ENCODE measurements at places on chromosomes 4 and X.

GRCh38 chrX:48784726-48785125 lies 1.7 kb upstream of the GATA1 start:
- no peak for DNase-seq

DNA sequence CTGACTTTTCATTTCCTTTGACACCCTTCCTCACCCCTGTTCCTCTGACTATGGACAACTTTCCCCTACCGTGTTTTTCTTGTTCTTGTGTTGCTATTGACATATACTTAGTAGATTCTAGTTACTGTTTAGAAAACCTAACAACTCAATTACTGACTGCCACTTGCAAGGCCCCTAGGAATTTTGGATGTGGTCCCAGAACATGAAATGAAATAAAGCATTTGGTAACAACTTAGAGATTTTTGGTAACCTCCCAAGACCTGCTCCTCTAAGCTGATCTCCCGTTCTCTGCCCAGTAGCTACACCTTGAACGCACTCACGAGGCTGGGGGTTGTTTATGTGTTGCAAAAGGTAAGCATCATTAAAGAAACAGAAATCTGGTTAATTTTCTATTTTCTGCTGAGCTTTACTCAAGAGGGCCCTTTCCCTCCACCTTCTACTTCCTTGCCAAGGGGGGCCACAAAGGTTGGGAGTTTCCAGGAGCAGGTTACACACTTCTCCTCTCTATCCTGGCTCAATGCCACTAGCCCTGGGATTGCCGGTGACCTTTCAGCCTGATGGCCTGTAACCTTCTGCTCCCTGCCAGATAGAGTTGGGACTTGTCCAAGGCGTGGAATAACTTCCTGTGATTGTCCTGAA lies 20.5 kb downstream of the GAB3 start:
- DNase-seq, result no peak

GRCh38 chr4:40471923-40472322 lies 136.8 kb downstream of the CHRNA9 start:
- DNase-seq, result no peak

DNA sequence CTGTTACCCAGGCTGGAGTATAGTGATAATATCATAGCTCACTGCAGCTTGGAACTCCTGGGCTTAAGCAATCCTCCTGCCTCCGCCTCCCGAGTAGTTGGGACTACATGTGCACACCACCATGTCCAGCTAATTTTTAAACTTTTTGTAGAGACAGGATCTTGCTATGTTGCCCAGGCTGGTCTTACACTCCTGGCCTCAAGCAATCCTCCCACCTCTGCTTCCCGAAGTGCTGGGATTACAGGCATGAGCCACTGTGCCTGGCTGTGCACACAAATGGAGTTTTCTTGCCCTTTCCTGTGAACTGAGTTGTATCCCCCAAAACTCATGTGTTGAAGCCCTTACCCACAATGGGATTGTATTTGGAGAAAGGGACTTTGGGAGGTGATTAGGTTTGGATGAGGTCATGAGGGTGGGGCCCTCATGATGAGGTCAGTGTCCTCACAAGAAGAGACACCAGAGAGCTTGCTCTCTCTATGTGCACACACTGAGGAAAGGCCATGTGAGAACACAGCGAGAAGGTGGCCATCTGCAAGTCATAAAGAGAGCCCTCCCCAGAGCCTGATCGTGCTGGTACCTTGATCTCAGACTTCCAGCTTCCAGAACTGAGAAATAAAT lies 40.1 kb downstream of the DDX3X start:
- no peak for DNase-seq

DNA sequence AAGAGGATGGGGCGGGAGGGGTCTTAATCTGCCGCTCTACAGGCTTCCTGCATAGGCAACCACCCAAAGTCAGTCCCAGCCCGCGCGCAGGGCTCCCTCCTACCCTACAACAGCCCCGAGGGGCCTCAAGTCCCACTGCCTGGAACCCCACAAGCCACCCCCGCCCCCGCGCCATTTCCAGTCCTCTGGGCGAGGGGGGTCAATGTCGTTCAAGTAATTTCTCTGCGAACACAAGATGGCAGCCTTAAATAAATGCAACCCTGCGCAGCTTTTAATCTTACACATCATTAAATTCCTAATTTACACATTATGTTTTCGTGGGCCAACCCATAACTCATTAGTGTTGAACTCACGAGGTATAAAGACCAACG lies 92.9 kb downstream of the BCOR start:
- no peak for DNase-seq

DNA sequence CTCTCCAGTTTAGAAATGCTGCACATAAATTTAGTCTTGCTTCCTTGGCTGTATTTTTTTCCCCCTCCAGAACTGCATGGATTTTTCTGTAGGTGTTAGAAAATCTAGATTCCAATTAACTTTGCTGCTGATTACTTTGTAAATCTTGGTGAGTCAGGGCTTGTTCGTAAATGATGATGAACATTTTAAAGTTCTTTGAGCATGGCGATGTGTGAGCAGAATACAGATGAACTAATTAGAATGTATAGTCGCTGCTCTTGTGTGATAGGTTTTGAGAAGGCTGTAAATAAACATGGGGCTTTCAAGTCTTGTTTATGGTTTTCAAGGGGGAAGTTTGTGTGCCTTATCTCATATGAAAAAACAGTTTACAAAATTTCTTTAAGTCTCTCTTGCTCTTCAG lies 23.3 kb downstream of the LIMCH1 start:
- no peak for DNase-seq

GRCh38 chrX:71365356-71365874 lies 742 bp upstream of the TAF1 start:
- DNase-seq, result no peak

GRCh38 chr4:163590619-163591264 lies 96.3 kb downstream of the TMA16 start:
- DNase-seq, result no peak

DNA sequence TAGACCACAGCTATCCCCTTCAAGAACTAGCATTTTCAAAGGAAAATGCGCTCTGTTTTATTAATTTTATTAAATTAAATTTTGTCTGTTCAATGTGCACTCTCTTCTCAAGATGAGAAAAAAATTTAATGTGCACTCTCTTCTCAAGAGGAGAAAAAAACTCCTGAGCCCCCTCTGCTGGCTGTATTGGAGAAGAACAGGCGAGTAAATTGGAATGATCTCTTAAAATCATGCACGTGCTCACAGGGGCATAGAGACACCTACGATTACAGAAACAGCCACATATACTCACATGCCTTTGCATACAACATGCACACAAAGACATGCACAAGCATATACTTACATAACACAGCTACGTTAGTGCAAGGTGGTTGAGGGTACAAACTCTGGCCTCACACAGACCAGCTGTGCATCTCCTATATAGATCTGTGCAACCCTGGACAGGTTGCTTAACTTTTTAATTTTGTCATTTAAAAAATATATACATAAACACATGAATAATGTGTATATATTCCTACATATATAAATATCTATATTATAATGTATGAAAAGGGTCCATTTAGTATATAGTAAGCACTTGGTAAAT lies 176.2 kb upstream of the CXorf66 start:
- DNase-seq, result no peak

DNA sequence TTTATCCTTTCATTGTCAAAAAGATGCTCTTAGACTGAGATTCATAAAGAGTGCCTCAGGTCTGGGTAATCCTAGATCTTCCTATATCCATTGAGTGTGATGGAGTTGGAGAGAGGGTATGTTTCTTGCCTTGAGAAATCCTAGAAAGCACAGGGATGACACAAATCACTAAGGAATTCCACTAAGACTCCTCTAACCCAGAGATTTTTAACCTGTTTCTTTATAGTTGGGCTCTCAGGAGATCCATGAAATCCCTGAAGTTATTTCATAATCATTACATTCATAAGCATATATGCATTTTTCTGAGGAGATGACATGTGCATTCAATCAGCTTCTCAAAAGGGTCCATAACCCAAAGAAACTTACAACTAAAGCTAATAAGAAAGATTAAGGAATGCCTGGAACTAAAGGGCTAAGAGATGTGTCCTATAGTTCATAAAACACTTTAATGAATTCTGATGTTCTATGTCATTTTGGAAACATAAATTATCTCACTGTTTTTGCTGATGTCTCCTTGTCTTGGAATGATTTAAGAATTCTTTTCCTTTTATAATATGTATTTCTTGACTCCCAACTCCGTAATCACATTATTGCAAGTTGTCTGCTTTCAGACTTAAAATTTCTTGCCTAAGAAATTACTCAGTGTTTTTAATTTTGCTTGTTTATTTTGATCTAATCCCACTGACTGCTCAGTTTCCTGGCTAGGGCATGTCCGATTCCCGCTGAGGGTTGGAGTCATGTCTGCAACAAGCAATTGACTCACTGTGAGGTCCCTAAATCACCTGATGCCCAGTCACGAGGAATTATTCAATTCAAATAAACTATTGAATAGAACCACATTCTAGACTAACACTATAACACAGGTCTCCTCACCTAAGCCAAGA lies 2.8 kb upstream of the AMTN start:
- DNase-seq, result no peak

- DNase-seq, result no peak
These were observed 758 bp downstream of the SCFD2 start for GRCh38 chr4:53365121-53365485.

DNA sequence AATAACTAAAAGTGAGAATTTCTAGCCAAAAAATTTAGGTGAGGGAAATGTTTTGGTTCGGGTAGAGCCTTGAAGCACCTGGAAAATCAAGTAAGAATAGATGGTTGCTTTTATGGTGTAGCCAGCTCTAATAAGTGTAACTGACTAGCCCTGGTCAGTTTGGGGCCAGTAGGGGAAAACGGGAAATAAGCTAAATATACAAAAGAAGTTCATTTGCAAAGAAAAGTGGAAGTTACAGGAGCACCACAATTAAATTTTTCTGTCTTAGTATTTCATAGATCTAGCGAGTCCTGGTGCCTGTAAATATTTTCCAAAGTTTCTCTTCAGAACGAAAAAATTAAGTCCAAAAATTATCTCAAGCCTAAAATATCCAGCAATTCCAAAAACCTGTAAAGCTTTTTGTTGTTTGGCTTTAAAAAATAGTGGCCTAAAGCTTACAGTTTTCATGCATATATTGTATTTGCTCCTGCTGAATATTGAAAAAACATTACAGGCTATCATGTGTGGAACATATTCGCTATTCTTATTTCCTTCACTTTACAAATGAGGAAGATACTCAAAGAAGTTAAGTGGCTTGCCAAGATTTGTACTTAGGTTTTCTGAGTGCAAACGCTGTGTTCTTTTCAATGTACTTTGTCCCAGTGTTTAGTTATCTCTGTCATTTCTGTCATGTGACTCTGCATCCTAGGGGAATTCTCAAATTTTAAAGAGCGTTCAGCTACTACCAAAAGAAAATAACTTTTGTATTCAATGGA lies 7.3 kb upstream of the PTPN13 start:
- no peak for DNase-seq

- DNase-seq, result no peak
These were observed 158.4 kb downstream of the RAB28 start for GRCh38 chr4:13325744-13326143.

DNA sequence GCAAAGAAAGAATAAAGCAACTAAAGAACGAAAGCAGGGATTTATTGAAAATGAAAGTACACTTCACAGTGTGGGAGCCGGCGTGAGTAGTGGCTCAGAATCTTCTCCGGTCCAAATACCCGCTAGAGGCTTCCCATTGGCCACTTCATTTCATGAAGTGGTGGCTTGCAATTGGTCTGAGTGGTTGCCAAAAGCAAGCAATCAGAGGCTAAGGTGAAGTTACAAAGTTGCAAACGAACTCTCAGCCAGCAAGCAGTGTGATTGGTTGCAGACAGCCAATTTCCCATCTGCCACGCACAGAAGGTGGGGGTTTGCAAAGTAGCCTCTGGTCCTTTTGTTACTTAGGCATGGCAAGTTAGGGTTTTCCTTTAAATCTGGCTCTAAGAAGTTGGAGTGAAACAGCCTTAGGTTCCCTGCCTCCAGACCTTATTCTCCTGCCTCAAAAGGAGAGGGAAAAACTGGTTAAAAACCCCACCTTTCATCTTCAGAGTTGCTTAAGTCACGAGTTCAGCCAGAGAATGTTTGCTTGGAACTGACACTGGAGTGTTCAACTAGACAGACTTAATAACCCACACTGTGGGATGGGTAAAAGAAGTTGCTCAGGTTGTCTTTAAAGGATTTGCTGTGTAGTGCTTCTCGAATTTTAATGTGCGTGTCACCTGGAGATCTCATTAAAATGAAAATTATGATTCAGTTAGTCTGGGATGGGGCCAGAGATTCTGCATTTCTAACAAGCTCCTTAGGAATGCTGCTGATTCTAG lies 6.9 kb upstream of the CLOCK start:
- DNase-seq, result no peak

- DNase-seq, result no peak
These were observed 237.9 kb downstream of the SNCA start for GRCh38 chr4:89599026-89599425.

GRCh38 chr4:14816623-14817261 lies 185.5 kb upstream of the CPEB2 start:
- DNase-seq, result no peak

DNA sequence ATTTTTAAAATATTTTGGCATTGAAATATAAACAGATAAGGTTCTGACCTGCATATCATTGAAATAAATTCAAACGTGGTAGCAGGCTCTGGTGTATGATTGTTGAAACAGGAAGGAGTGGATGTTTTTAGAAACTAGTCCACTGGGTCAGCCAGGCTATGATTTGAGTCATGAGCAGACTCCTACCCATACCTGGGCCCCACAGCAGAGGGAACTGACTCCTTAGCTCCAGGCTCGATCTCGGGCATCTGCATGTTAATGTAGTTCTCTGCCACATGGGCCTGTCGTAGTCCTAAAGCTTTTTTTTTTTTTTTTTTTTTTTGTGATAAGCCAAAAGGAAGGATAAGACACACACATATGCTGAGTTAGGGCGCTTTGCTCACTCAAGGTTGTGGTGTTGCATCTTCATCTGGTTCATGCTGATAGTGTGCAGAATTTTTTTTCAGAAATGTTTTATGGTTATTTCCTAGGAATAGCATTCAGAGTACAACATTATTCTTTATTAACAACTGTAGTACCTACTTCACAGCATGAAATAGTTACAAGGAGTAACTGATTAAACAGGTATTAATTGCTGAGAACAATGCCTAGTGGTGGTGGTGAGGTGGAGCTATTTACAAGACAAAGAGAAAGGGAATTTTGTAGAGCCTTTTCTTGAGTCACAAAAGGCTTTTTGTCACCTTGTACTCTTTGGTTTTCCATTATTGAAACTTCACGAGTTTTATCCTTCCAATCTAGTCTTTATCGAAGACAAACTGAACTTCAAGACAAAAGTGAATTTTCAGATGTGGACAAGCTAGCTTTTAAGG lies 27.3 kb downstream of the OFD1 start:
- DNase-seq, result no peak

DNA sequence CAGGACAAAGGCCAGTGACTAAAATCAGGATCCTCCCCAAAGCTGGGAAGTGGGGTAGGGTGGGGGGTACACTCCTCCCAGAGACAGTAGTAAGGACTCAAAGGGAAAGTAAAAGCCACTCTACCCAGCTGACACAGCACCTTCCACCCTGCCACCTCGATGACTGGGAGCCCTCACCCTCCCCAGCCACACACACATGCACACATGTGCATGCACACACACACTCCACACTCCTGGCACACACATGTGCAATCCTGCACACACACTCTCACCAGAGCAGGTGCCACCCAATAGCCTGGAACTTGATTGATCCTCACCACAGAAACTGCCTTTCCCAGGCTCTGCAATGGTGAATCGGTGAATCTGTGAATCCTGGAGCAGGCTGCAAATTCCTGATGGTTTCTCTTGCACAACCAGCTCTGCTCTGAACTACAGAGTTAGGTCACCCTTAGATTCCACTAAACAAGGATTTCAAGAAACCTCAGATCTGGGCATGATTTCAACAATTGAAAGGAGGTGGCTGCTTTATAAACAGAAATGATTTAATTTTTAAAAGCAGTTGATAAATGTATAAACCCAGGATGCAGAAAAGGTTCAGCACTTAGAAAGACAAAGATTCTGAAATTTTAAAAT lies 21.5 kb downstream of the AMOT start:
- no peak for DNase-seq

Data from stimulated activated CD4-positive, alpha-beta T cell treated with anti-CD3 and anti-CD28 coated beads, Interleukin-1b, Interleukin-23, amount 100 ng/mL, for 1 hour (primary cell).